ENCODE measurements at places on chromosomes 7 and 10.
A peak's percentile ranks its signal among the peaks of the same experiment; 100 is the strongest.

GRCh38 chr7:77498659-77499379 is 38.3 kb upstream of the PTPN12 start:
- DNase-seq: no peak

GRCh38 chr10:58704226-58704625 is 191.6 kb downstream of the BICC1 start:
- no peak for DNase-seq

DNA sequence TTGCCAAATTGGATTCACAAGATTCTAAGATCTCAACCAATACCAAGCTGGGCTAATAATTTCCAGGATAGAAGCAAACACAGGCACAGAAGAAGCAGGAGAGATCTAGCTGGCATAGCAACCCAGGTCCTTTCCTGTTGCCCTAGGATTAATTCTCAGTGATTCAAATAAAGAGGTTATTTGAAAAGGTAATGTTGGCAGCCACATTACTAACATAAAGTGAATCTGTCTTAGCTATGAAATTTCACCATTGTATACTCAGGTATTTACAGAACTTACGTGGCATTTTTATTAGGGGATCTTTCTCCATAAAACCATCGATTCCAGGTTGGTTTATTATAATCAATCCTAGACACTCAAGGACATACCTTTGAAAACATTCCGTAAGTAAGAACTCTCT is 379.3 kb upstream of the POM121L12 start:
- DNase-seq: no peak

- peak; percentile 75 for DNase-seq
These were observed 3.3 kb downstream of the WIPF3 start for GRCh38 chr7:29809533-29810155.

- DNase-seq: no peak
These were observed 219.7 kb upstream of the PPP2R2D start for GRCh38 chr10:131681122-131681521.

- no peak for DNase-seq
These were observed 62.7 kb downstream of the AKR1C4 start for GRCh38 chr10:5259132-5259951.

DNA sequence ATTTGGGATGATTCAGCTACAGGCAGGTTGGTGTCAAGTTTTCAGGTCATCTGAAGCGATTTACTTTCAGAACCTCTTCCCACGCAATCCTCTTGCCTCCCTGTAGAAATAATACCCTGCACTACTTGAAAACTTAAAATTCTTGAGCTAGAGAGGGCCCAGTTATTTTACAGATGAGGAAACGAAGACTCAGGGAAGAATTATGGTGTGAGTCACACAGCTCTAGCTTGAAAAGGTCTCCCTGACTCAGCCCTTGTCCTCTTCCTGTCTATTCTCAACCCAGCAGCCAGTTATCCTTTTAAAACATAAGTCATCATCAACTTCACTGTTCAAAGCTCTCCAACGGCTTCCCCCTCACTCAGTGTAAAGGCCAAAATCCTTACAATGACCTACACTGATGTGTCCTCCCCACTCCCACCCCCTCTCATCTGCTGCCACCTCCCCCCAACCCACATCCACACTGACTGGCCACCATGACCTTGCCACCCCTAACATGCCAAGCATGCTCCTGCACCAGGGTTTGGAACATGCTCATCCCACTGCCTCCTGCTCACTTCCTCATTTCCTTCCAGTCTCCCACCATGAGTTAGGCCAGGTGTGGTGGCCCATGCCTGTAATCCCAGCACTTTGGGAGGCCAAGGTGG is 3.4 kb downstream of the DNMBP start:
- DNase-seq: no peak

GRCh38 chr7:92833024-92833765 is 3.2 kb downstream of the CDK6 start:
- DNase-seq: peak; percentile 59

- DNase-seq: peak; percentile 95
These were observed at the start of gene AASS for GRCh38 chr7:122143751-122144711. AASS (minus strand) TSS chr7:122144249; CDS start chr7:122133726, 10,523 bp downstream.

DNA sequence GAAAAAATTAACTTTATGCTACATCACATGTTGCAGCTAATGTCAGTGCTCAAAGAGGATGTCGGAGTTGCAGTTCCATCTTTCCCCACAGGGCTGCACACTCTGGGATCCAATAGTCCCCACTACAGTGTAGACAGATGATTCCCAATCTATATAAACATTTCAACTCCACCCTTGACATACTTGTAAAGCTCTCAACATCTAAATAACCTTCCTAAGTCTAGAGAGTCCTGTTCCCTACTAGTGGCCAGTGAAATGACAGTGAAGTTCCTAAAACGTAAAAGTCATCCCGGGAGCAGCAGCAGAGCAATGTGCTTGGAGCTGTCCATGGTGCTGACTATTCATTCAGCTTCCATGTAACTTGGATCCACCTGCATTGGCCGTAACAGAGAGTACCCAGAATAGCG is 145.1 kb downstream of the GRM8 start:
- DNase-seq: no peak

All from occipital lobe (tissue), 3 donors.